Activated CD8-positive, alpha-beta memory T cell treated with anti-CD3 and anti-CD28 coated beads for 1 hour (primary cell): ENCODE measurements at places on chromosomes 7 and 10.

- DNase-seq = no peak
Observed at GRCh38 chr7:92809397-92809759, 27.0 kb downstream of the CDK6 start.

GRCh38 chr10:109976681-109977080 is 31.1 kb upstream of the ADD3 start:
- no peak for DNase-seq

- DNase-seq = no peak
Observed at GRCh38 chr7:134129856-134130523, 2.9 kb downstream of the LRGUK start.

- no peak for DNase-seq
Observed at GRCh38 chr7:94289071-94289470, 105.6 kb upstream of the COL1A2 start.

DNA sequence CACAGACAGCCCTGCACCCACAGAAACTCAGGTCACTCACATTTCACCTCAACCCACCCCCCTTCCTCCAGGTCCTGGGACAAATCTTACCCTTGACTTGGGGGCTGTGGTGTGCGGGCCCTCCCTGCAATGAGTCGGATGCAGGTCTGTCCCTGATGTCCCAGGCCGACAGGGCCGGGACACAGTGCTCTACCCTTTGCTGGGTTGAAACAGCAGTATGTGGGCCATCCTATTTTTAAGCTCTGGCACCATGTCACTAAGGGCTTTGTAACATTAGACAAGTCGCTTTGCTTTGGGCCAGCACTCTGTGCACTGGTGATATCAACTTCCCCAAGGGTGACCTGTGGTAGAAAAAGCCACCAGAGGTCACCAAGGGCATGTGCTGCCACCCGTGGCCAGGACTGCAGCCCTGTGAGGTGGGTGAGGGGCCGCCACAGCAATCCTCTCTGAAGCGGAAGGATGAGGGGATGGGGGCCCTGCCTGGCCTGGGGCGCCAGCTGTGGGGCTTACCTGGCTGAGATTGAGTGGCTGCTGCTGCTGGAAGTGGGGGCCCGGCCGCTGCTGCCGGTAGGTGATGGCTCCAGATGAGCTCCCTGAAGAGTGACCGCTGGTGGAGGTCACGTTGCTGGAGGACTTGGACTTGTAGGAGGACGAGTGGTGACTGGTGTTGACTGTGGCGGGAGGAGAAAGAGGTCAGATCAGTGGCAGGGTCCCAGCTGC is 51.3 kb downstream of the CLEC2L start:
- no peak for DNase-seq

DNA sequence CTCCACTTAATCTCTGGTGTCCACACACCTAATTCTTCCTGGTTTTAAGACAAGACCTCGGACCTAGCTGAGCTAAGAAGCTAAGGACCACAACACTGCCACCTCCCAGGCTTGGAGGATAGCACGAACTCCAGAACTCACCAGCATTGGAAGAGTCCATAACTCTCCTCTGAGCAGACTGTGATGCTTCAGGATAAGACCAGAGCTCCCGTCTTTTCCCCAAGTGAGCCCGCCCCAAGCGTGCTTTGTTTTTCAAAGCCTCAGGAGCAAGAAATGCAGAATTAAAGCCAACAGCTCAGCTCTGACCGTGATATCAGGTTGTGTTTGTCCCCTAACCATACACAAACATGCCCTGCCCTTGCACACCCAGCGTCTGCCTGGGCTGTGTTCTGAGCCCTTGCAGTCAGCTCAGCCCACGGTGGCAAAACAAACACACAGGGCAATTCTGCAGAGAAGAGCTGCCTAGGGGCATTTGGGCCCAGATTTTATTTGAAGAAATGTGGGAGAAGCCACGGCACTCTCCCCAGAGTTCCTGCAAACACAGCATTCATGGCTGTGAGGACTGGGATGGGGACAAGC is 145.4 kb downstream of the WDR11 start:
- no peak for DNase-seq

DNA sequence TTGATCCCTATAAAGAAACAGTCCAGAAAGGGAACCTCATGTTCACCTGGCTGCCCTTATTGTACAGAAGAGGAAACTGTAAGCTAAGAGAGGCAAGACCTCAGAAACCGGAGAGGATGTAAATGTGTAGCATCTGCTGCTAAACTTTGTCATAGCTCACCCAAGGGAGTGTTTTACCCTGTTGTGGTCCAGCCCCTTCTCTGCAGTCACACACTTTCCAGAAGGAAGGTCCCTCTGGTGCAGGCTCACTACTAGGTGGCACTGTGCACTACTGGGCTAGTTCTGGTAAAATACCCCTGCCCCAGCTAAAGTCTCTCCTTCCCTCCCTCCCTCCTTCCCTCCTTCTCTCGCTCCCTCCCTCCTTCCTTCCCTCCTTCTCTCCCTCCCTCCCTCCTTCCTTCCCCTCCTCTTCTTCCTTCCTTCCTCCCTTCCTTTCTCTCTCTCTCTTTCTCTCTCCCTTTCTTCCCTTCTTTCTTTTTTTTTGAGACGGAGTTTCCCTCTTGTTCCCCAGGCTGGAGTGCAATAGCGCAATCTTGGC is 42.5 kb upstream of the LCOR start:
- DNase-seq = no peak

GRCh38 chr7:102376964-102377466 is 19.1 kb upstream of the PRKRIP1 start:
- no peak for DNase-seq

- peak; percentile 23 for DNase-seq
Observed at GRCh38 chr10:77173615-77174461, 463.8 kb downstream of the KCNMA1 start.

DNA sequence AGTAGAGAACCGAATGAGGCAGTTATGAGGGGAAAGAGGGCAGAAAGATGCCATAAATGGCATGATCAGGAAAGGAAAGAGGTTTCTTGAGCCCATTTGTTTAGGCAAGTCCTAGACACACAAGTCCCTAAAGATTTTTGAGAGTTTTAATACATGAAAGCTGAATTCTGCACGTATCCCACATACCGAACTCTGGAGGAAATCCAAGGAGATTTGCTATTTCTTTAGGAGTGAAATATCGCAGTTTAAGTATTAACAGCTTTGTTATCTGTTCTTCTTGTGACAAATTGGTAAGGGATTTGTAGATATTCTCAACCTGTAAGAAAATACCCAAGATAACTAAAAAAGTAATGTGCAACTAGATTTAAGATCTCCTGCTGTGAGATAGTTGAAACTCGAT is 23.7 kb upstream of the CUBN start:
- no peak for DNase-seq

GRCh38 chr7:156999958-157000726 is 10.3 kb downstream of the MNX1 start:
- DNase-seq = no peak

GRCh38 chr7:127717502-127718339 is 65.7 kb downstream of the SND1 start:
- DNase-seq = no peak

- DNase-seq = no peak
Observed at GRCh38 chr10:85851325-85851724, 515.3 kb downstream of the GRID1 start.

DNA sequence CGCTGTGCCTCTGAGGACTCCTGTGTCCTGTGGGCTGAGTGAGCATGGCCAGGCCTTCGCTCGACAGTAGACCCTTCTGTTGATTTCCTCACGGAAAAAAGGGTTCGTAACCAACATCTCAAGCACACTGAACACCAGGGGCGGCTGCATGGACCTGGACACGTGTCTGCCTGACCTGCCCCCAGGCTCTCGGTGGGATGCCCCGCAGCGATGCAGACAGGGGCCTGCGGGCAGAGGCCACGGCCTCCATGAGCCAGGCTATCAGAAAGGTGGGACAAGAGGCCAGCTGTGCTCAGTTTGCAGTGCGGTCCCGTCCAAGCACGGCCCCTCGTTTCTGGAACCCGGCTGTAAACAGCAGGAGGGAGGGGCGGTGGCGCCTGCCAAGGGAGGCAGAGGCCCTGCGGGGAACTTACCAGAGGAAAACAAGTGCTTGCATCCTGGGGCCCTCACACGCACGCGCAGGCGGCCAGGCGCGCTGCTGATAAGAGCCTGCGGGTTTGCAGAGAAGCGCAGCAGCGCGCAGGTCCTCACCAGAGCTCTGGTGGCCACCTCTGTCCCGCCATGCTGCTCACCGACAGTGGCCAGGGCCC is 10.6 kb downstream of the GPR146 start:
- DNase-seq = peak; percentile 13

- no peak for DNase-seq
Observed at GRCh38 chr10:131310551-131311401, 745 bp downstream of the TCERG1L start.

DNA sequence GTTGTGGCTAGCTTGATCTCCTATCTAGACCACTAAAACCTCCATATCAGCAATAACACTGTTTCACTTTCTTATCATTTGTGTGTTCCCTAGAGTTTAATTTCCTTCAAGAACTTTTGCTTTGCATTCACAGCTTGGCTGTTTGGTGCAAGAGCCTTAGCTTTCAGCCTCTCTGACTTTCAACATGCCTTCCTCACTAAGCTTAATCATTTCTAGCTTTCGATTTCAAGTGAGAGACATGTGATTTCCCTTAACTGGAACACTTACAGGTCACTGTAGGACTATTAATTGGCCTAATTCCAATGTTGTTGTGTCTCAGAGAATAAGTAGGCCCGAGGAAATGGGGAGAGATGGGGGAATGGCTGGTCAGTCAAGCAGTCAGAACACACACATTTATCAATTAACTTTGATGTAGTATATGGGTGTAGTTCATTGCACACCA is 10.6 kb upstream of the BPGM start:
- DNase-seq = no peak

DNA sequence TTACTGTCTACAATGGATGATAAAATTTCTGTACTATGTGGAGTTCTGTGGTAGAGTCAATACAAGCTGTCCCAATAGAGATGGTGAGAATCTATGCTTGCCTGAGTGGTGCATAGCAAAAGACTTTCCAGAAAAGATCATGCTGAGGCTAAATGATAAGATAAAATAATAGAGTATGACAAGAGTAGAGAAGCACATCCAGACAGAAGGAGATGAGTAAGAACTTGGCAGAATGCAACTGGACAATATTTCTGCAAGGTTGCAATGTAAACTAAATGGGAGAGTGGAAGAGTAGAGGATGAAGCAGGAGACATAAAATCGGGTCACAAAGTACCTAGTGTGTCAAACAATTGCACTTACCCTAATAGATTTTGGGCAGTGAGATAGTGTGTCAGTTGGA is 347.6 kb downstream of the MDFIC start:
- DNase-seq = no peak

DNA sequence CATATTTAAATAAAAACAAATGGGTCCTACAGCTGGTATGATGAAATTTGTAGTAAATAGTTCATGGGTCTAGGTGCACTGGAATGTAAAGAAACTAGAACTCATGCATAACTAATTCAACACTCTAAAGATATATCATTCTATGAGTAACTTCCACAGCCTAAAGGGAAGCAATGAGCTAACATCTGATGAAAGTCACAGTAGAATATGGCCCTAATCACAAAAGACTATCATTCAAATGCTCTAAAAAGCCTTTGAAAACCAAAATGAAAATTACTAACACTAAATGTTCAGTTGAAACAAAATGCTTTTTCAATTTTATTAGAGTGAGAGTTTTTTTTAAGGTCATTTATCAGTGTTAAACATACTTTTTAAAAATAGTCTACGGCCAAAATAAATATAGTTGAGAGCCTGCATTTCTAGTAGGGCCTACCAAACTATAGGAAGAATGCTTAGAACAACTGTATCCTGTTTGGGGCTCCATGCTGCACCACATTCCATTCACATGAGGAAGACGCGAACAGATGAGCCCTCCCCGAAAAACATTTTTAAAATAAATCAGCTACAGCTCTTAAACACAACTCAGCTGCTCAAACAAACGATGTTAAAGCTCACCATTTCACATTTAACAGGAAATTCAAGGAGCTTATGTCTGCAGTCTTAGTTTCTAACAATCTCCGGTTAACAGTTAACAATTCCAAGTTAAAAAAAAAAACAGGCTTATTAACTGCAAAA is 134.5 kb downstream of the NRBF2 start:
- DNase-seq = no peak

GRCh38 chr10:102616066-102616770 is 28.1 kb upstream of the TRIM8 start:
- DNase-seq = no peak

- no peak for DNase-seq
Observed at GRCh38 chr7:85630904-85631600, 444.2 kb upstream of the SEMA3D start.

DNA sequence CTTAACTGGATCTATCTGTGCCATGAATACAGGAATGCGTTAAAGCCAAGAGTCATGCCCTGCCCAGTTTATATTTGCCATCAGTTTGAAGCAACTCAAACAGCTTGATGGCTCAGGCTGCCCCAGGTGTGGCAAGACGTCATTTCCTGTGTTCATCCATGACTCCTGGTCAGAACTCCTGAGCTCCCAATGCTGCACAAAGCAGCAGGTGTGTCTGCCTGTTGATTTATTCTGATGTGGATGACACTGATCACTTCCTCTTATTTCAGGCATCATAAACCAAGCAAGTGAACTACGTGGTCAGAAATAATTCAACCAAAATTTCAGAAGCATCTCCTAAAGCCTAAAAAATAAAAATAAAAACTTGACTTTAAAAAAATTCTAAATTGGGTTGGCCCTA is 68.5 kb downstream of the EZH2 start:
- DNase-seq = no peak

DNA sequence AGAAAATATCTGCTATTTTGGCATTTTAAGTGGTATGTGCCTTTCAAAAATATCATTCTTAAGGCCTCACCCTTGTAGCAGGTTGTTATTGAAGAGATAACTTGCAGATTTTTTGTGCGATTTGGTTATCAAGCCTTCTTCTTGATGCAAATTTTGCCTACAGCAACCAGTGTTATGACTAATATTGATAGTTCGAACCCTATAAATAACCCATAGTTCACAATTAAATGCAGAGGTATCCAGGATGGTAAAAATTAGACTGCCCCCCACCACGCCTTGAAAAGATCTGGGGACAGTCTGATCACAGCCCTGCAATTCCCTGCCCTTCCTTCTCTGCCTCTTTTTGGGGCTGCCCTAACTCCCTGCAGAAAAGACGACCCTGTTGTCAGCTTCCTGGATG is 28.4 kb upstream of the RAPGEF5 start:
- DNase-seq = no peak

- DNase-seq = no peak
Observed at GRCh38 chr10:98971464-98971863, 264.2 kb downstream of the HPSE2 start.

GRCh38 chr10:75038335-75038734 is 73.1 kb upstream of the SAMD8 start:
- DNase-seq = no peak

GRCh38 chr10:75744261-75744660 is 312.8 kb downstream of the LRMDA start:
- DNase-seq = no peak

GRCh38 chr10:120433141-120433540 is 23.9 kb upstream of the PLPP4 start:
- DNase-seq = no peak

- DNase-seq = no peak
Observed at GRCh38 chr7:135597181-135597925, 39.6 kb downstream of the NUP205 start.

DNA sequence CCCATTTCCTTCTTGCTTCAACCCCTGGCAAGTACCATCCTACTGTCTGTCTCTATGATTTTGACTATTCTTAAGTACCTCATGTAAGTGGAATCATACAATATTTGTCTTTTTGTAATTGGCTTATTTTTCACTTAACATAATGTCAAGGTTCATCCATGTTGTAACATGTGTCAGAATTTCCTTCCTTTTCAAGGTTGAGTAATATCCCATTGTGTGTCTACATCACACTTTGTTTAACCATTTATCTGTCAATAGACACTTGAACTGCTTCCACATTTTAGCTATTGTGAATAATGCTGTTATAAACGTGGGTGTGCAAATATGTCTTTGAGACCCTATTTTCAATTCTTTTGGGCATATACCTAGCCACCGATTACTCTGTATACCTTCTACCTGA is 14.0 kb upstream of the CDK14 start:
- no peak for DNase-seq
